ENCODE measurements at places on chromosomes 2 and 18.

DNA sequence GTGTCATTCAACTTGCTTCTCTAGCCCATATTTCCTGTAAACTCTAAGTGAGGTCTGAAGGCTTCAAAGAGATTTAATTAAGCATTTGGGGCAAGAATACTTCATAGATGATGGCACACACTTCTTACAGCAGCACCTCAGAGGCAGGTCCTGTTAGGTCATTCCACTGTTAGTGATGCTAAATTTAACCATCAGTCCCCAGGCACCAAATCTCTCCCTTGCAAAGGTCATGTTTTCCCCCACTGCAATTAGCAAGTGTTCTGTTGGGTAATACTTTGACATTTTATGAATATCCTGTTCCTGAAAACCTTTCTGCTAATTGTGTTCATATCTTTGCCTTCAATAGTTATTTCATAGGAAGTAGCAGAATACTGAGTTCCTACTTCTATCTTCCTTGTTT, 117.0 kb downstream of the STK39 start:
- DNase-seq = no peak

GRCh38 chr18:45365835-45366234, 249.4 kb upstream of the SLC14A2 start:
- peak; percentile 36 for DNase-seq

GRCh38 chr2:29502460-29502911, 387.3 kb downstream of the CLIP4 start:
- DNase-seq = peak; percentile 96

DNA sequence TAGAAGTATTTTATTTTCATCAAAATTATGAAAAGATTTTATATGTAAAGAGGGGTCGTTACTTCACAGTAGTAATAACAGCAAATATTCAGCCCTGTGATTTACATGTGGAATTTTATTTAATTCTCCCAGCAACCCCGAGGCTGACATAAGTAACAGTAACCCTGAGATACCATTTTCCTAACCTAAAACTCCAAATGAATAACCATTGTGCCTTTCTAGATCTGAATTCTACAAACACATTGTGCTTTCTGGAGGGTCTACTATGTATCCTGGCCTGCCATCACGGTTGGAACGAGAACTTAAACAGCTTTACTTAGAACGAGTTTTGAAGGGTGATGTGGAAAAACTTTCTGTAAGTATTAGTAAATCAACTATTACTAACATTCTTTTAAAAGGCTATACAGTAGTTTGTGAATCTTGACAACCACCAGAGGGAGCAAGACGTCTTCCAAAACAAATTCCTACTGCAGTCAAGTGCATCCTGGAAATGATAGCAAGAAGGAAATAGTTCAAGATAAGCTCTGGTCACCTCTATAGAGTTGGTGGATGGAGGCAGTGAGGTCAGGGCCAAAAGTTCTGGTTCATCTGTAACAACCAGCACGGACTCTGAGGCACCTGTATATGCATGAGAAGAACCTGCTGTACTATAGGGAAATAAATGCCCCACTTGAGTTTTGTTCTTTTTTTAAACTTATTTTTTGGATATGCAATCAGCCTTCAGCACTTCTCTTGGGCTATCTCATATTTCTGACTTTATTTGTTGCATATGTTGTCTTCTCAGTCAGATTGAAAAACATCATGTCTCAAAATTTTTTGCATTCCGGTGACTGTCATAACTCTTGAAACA, 37.4 kb downstream of the ACTR2 start:
- DNase-seq = peak; percentile 77

DNA sequence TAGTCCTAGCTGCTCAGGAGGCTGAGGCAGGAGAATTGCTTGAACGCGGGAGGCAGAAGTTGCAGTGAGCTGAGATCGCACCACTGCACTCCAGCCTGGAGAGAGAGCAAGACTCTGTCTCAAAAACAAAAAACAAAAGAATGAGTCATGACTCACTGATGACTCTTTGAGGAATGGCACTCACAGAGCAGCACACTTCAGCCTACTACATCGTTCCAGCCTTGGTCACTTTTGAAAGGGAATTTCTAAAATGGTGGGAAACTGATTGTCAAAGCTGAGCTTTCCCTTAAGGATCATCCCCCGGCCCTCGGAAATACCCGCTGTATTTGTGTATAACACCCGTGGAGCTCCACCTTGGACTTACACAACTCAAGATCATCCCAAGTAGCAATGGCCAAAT, 217.3 kb upstream of the HS6ST1 start:
- peak; percentile 80 for DNase-seq

DNA sequence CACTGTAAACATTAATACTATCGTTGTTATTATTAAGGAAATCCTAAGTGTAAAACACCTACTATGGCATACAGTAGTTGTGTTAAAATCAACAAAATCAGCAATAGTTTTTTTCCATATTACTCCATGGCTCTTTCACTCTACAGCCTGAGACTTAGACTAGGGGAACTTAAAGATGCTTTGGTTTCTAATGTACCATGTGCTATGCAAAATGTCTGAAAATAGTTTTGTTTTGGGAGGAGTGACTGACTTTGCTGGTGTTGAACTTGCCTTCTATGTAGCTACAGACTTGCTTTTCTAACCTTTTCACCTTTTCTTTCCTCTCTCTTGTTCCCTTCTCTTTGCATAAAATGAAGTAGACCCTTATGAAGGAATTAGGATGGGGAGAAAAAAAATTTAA, 159.0 kb upstream of the CCDC195 start:
- no peak for DNase-seq

DNA sequence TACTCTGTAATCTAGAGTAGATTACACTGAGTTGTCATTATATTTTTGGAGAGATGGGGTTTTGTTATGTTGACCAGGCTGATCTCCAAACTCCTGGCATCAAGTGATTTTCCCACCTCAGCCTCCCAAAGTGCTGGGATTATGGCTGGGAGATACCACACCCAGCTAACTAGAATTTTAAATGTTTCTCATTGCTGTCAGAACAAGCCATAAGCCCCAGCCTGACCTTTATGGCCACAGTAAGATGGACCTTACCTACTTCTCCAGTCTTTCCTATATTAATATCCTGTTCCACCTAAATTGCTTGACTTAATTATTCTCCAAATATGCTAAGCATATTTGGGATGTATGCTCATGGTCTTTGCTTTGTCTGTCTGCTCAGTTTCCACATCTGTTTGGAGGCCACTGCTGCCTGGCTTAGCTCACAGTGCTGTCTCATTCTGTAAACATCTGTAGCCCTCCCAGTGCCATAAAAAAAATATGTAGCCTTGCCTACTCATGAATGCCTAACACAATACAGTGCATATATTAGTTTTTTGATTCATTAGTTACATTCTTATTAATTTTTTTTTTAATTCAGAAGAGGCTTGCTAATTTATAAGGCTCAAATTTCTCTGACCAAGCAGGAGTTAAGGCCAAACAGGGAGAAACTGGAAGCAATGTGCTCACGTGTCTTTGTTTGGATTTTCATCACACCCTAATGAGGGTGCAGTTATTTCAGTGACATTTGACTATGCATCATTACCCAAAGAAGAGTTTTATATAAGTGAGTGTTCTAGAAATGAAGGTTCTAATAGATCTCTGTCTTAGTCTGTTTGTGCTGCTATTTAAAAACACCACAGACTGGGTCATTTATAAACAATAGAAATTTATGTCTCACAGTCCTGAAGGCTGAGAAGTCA, 45.3 kb upstream of the PSME4 start:
- DNase-seq = peak; percentile 87

DNA sequence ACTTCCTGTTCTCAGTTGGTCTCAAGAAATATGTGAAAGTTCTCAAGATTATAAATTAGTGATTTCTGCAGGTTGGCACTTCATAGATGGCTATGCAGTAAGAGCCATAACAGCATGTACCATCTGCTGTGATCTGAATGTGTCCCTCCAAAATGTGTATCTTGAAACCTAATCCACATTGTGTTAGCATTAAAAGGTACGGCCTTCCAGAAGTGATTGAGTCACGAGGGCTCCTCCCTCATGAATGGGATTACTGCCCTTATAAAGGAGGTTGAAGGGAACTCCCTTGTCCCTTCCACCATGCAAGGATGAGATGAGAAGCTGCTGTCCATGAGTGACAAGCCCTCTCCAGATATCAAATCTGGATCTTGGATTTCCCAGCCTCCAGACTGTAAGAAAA, 45.0 kb downstream of the METTL4 start:
- no peak for DNase-seq

- DNase-seq = peak; percentile 70
These were observed 16.1 kb downstream of the TMEM247 start for GRCh38 chr2:46495231-46496030.

GRCh38 chr2:53744395-53745065, 23.1 kb upstream of the CHAC2 start:
- no peak for DNase-seq

DNA sequence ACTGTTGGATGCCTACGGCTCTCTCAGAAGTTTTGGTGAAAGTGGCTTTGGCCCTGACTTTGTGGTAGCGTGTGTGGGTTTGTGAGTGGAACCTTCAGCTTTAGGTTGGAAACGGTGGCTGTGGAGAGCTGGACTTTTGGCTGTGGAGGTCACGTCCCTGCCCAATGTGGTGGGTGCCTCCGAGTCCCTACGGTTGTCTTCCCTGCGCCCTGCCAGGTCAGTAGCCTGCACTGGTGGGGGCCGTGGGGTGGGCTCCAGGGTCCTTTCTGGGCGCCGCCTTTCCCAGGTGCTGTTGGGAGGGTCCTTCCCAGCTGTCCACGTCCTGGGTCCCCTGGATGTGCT, 11.1 kb downstream of the COLEC11 start:
- no peak for DNase-seq

DNA sequence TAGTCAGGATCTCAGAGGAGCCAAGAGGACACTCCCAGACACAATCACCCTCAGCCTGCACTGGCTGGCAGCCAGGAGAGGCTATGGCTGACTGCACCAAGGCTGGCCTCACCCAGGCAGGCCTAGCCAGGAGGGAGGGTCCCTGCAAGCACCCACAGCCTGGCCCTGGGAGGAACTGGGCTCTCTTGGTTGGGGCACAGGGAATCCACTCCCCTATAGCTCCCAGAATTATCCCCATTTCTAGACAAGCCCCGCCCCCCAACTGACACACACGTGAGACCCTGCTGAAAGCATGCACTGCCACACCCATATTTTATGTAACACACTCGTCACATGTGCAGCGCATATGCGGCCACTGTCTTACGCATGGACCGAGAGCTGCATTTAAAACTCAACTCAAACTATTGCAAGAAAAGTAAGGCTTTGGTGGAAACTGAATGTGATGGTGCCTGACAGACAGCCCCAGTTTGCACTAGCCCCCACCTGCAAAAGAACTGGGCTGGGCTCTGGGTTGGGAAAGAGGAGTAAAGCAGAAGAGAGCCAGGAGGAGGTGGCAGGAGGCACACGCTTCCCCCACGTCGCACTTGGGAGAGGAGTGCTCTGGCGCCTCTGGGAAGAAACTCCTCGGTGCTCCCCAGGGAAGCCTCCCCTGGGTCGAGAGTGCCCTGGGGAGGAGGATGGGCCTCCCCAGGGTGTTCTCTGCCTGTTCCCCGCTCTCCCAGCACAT, 28.9 kb upstream of the ARHGEF4 start:
- no peak for DNase-seq

- DNase-seq = no peak
These were observed 23.0 kb upstream of the COX7A2L start for GRCh38 chr2:42383855-42384530.

DNA sequence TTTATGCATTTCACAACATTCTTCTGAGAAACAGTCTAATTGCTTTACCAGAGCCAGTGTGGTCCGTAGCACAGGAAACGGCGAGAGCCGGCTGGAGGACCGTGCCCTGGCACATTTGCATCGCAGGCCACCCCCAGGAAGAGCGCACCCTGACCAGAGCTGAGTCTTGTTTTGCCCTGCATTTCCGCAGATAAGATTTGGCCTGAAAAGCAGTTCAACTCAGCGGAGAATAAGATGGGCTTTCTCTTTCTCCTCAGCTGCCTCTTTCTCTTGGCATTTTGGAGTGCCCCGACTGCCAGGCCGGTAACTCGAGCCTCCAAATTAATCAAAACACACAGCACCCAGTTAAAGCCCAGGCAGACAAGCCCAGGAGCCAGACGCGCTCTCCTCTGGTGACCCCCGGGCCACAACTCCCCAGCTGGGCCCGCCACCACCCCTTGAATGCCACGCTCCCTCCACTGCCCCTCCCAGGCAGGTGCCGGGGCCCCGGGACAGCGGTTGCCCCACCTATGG, 464 bp downstream of the COL4A4 start:
- DNase-seq = no peak

- DNase-seq = peak; percentile 52
These were observed 79.3 kb upstream of the CD28 start for GRCh38 chr2:203626952-203627681.

- no peak for DNase-seq
These were observed 299.2 kb upstream of the ZSWIM2 start for GRCh38 chr2:187148059-187148714.

DNA sequence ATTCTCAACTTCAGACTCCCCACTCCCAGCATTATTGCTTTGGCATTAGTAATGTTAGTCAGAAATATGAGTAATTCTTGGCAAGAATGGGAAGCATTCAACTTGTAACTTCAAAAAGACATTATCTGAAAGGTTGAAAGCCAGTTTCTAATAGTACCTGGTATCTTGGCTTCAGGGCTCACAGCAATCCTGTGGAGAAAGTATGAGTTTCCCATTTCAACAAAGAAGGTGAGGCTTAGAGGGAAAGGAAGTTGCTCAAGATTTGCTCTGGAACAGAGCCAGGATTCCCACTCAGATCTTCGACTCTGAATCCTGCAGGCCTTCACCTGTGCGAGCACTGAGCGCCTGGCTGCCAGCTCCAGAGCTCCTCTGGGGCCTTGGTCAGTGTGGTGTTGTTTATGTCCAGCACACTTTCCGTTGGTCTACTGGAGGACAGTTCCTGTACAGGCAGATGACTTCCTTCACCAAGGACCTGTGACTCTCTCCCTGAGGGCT, 136.1 kb downstream of the MCFD2 start:
- DNase-seq = peak; percentile 45

DNA sequence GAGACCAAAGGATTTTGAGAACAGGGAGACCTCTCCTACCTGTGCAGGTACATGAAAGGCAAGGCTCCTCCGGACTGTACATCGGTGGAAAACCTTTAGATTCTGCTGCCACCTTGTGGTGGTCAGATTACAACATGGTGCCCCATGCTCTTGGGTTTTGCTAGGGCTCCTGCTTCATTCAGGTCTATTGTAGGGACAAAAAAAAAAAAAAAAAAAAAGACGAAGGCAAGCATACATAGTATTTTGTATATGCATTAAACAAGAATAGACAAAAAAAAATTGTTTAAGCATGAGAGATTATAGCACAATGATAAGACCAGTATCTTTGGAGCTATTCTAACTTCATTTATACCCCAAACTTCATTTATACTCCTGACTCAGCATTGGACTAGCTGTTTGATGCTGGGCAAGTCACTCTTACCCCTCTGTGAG, 27.4 kb upstream of the SPR start:
- peak; percentile 26 for DNase-seq

DNA sequence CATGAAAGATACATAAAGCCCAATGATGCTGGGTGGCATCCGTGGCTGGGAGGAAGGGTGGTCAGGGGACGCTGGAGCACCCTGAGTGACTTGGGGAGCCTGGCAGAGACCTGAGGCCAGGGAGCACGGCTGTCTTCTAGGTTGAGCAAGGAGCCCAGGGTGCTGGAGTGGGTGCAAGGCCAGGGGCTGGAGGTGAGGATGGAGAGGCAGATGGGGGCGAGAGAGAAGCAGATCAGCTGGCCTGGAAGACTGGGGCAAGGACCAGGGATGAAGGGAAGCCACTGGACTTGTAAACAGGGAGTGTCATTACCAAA, 52.2 kb downstream of the FAM178B start:
- DNase-seq = no peak

GRCh38 chr2:84900971-84901370, 4.5 kb upstream of the TMSB10 start:
- no peak for DNase-seq
